ENCODE measurements at places on chromosomes 6 and 20. TPM values are rescaled to one million over a fixed set of nuclear protein-coding genes. Genes with fewer than 3 reads are reported as not detected.

The RALGAPB gene
- 19.8 TPM for polyA plus RNA-seq

The ULBP2 gene
- 9.5 TPM for polyA plus RNA-seq

The FARS2 gene
- polyA plus RNA-seq, result 7.3 TPM

The TMEM200A gene
- polyA plus RNA-seq, result not detected

The CD93 gene
- not detected for polyA plus RNA-seq

The SLC17A1 gene
- polyA plus RNA-seq, result not detected

The FOXQ1 gene
- 1.8 TPM for polyA plus RNA-seq

The PPP1R14C gene
- 9.2 TPM for polyA plus RNA-seq

The CNPY3 gene
- polyA plus RNA-seq, result 10.8 TPM

The MYBL2 gene
- not detected for polyA plus RNA-seq

The SRMS gene
- not detected for polyA plus RNA-seq

The LGSN gene
- polyA plus RNA-seq, result 0.65 TPM

The LRRN4 gene
- not detected for polyA plus RNA-seq

The SLC16A10 gene
- 6.8 TPM for polyA plus RNA-seq

The GPR6 gene
- not detected for polyA plus RNA-seq

The BPIFB2 gene
- polyA plus RNA-seq, result not detected
